Tibial nerve (tissue), 4 donors: ENCODE measurements at places on chromosomes 7 and 10. TPM values are rescaled to one million over a fixed set of nuclear protein-coding genes. Genes with fewer than 3 reads are reported as not detected.

- no peaks in the 10 kb centered on the region for H3K4me1 ChIP-seq
- no peak overlapping the region for H3K4me3 ChIP-seq
- DNase-seq, result no peak
- no peak overlapping the region for H3K27ac ChIP-seq
- no peaks in the 10 kb centered on the region for H3K27me3 ChIP-seq
Observed at GRCh38 chr7:32865448-32866030, 26.0 kb downstream of the KBTBD2 start.

Gene ZPBP
- total RNA-seq, result not detected

GRCh38 chr10:88841316-88842111 lies 10.1 kb downstream of the ANKRD22 start:
- no peaks in the 10 kb centered on the region for H3K4me1 ChIP-seq
- no peaks in the 10 kb centered on the region for H3K36me3 ChIP-seq
- no peak overlapping the region for H3K27ac ChIP-seq
- no peaks in the 10 kb centered on the region for H3K27me3 ChIP-seq
- DNase-seq, result no peak

- no peak for DNase-seq
- H3K36me3 ChIP-seq, result peaks cover 7% of the 10 kb centered on the region
- H3K4me1 ChIP-seq, result peaks cover 79% of the 10 kb centered on the region
- H3K27me3 ChIP-seq, result no peaks in the 10 kb centered on the region
Observed at GRCh38 chr10:132415956-132416355, 19.0 kb downstream of the PWWP2B start.

Gene GPER1
- total RNA-seq, result 12.4 TPM

DNA sequence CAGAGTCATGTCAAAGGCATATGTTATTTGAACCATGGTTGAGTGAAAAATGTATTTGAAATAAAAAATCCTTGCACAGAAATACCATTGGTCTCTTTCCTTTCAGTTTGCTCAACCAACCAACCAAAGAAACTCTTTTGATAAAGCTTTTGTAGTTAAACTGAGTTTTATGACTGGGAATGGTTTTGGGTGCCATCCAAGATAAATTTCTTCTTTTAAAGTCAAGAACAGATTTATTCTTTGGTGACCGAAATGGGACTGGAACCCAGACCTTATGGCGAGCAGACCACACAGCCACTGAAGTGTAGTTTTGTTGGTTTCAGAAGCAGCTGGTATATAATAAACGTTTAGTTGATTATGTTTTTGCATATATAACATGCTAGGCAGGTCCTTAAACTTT lies 2.8 kb upstream of the GALNT17 start:
- H3K4me1 ChIP-seq, result no peaks in the 10 kb centered on the region
- DNase-seq, result no peak
- H3K36me3 ChIP-seq, result no peaks in the 10 kb centered on the region
- no peak overlapping the region for H3K27ac ChIP-seq

Gene VPS41
- 47.0 TPM for total RNA-seq

Gene PLEKHS1
- not detected for total RNA-seq

Gene CPA4
- 5.4 TPM for total RNA-seq
